Muscle of back (tissue), 13 donors: ENCODE measurements at places on chromosomes 3 and 15. TPM values are rescaled to one million over a fixed set of nuclear protein-coding genes. Genes with fewer than 3 reads are reported as not detected.
A peak's percentile ranks its signal among the peaks of the same experiment; 100 is the strongest.

- DNase-seq = no peak
These were observed 8.8 kb upstream of the KCTD6 start for GRCh38 chr3:58482917-58483636.

- DNase-seq = no peak
These were observed 323.3 kb upstream of the TLE3 start for GRCh38 chr15:70420948-70421482.

DNA sequence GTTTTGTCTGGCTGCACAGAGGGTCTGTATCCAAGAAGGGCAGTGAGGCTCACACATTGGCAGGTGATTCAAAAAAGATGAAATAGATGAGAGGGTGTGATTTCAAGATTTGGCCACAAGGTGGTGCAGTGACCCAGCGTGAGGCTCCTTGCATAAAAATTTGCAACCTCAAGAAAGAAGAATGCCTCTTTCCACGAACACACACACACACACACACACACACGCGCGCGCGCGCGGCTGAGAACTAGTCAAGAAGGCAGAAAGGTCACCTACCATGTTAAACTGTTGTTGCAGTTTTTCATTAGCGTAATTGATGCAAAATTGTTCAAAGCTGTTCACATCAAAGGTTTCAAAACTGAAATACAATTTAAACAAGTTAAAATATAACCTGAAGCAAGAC, 39.2 kb downstream of the MYO5C start:
- DNase-seq = peak; percentile 87

DNA sequence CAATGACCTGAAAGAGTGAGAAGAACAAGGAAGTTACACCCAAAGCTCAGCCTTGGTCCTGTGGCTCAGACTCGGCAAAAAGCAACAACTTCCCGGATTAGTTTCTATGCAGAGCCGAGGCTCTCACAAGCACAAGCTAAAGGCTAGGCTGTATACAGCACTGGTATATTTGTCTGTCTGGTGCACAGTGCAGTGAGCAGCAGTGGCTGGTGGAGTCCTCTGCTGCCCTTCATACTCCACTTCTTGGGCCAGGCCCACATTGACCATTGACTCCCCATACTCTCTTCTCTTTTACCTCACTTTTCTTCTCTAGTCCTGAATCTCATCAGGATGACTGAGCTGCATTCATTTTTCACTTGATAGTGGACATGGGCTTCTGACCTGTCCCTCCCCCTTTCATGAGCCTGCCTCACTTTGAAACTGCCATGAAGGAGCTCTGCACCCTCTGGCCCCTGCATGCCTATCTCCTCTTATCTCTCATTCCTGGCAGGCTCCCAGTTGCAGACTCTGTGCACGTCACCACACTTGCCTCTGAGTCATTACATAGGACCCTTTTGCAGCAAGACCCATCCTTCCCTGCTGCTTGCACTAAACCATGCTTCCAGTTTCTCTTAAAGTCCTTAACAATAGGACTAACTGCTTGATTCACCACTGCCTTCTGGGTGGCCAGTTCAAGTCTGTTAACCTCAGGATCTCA, 379.3 kb downstream of the NTRK3 start:
- DNase-seq = no peak

DNA sequence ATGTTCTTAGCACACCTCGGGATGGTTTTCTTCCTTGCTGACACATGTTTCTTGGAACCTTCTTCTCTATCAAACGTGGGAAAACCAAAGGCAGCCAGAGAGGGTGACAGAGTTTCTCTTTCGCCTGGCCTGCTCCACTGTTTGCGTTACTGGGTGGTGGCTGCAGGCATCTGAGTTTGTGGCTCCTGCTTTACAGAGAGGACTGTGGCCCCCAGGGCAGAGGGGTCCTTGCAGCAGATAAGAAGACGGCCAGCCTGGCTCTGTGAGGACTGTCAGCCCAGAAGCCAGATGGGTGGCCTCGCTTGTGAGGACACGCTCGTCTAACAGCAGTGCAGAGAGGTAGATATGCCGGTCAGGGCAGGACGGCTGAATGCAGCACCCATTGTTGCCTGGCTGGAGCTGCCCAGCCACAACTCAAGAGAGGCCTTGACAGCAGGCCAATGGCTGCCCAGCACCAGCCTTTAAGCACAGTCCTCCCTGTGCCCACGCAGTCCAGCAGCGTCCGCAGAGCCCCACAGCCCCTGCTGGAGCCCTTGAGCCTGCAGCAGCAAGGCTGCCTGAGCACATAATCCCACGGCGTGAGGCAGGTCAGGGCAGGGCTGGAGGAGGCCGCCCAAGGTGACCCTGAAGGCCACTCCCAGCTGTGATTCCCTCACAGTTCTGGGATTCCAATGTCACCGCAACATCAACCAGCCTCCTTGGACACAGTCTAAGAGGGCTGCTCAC, 15.0 kb upstream of the SPTBN5 start:
- no peak for DNase-seq

DNA sequence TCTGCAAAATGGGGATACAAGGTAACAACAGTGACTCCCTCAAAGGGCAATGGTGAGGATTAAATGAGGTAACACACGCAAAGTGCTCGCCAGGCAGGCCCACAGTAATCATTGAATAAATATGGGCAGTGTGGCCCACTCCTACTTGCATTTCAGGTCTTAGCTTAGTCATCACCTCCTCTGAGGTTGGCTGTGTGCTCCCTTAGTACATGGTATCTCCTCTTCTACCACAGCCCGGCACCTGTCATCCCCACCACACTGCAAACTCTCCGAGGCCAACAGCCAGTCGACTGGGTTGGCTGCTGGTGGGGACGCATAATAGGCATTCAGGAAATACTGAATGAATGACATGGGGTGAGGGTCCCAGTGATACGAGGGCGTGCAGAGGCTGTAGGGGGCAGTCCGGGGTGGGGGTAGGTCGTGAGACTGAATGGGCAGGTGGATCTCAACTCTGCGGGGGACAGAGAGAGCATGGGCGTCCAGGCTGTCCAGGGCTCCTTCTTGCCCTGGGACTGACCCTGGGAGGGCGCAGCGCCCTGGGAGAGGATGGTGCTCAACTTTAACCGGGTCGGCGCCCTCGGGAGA, 375 bp upstream of the MYZAP start:
- no peak for DNase-seq

DNA sequence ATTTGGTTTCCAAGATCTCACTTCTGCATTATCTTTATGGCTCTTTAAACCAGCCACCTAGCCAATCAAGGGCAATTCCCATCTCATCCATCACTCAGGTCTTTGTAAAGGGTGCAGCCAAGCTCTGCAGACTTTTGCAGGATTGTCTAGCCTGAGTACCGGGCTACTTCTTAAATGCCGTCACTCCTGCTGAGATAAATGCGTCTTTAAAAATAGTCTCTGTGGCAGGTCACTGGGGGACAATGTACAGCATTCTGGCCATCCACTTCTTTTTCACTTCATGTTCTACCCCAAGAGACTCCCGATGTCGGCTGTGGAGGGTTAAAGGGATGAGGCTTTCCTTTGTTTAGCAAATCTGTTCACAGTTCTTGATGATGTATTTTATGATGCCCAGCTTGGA, 194.7 kb downstream of the SV2B start:
- no peak for DNase-seq

GRCh38 chr15:31280046-31280830, 46.4 kb upstream of the KLF13 start:
- DNase-seq = peak; percentile 56

DNA sequence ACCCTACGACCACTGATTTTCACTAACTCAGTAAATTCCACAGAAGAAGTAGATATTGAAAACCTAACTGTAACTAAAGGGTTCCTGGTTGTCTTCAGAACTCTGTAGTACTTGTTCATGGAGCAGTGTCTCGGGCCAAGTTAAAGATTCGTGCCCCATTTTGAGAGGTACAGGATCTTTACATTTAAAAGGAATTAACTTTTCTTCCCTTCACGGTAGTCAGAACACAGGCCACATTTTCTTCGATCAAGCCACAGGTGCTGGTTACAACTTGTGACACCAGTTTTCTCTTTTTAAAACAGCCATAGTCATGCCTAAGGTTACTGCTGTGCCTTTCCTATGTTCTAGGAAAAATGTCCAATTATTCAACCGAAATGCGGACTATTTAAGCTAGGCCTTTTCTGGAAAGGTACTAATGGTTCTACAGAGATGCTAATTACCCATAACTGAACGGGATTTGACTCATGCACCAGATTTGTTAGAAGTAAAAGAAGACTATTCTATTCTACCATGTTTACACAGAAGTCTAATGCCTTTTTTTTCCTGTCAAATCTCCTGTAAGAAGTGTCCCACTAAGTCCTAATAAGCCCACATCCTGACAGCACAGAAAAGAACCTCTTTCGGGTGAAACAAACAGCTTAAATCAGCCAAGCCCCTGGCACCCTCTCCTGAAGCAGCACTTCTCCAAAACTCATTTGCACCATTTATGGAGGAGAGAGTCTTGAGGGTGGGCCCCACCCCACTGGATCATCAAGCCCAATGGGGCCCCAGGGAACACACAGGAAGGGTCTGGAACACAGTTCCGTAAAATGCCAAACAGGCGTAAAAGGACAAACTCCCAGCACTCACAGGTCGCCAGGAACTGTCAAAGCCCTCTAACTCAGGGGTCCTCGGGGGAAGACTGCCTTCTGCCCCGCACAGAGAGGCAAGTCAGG, 1.9 kb downstream of the LRIG1 start:
- DNase-seq = peak; percentile 73

DNA sequence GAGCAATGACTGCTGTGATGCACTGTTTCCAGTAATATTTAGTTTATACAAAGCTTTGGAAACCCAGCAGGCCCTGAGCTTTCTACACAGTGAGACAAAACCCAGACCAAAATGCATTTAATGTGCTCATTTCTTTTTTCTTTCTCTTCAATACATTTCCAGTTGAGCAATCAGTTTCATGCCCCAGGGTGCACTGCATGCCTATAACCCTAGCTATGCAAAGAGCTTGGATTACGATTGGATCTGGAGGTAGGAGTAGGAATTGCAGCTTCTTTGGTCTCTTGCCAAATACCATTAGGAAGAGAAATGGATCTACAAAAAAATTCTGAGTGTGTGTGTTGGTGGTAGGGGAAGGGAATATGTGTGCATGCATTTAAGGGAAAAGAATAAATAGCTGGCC, 1001.4 kb downstream of the SQOR start:
- no peak for DNase-seq

Gene MEIS2
- polyA plus RNA-seq = 9.1 TPM
